NCI-H2081 treated with DMSO at 0.1 percent for 48 hours (cell line): ENCODE measurements at places on chromosomes 11 and 22.

DNA sequence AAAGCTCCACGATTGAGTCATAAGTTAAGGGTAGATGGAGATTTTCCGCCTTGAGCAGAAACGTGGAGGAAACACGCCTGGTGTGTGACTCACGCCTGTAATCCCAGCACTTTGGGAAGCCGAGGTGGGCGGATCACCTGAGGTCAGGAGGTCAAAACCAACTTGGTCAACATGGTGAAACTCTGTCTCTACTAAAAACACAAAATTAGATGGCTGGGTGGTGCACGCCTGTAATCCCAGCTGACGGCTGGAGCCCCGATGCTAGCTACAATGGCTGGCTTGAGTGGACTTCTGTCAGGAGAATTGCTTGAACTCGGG lies 17.3 kb upstream of the DGCR8 start:
- no peak for DNase-seq

- no peak for DNase-seq
Measured at GRCh38 chr11:55658031-55658573, 3.9 kb upstream of the OR4C6 start.

DNA sequence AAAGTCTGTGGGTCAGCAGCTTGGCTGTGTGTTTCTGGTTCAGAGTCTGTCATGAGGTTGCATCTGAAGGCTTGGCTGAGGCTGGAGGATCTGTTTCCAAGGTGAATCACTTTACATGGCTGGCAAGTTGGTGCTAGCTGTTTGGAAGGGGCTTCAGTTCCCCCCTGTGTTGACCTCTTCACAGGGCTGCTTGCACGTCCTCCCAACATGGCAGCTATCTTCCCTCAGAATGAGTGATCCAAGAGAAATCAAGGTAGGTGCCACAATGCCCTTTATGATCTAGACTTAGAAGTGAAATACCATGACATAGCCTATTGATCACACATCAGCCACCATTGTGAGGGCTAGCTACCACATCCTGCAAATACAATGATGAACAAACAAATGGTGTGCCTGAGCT lies 9.9 kb downstream of the APOA4 start:
- no peak for DNase-seq

- no peak for DNase-seq
Measured at GRCh38 chr22:37778370-37779009, 29.2 kb upstream of the GCAT start.

GRCh38 chr22:22870577-22871404 lies 16.8 kb upstream of the IGLL5 start:
- DNase-seq = no peak

- DNase-seq = no peak
Measured at GRCh38 chr22:30182350-30182745, 64.2 kb downstream of the LIF start.

DNA sequence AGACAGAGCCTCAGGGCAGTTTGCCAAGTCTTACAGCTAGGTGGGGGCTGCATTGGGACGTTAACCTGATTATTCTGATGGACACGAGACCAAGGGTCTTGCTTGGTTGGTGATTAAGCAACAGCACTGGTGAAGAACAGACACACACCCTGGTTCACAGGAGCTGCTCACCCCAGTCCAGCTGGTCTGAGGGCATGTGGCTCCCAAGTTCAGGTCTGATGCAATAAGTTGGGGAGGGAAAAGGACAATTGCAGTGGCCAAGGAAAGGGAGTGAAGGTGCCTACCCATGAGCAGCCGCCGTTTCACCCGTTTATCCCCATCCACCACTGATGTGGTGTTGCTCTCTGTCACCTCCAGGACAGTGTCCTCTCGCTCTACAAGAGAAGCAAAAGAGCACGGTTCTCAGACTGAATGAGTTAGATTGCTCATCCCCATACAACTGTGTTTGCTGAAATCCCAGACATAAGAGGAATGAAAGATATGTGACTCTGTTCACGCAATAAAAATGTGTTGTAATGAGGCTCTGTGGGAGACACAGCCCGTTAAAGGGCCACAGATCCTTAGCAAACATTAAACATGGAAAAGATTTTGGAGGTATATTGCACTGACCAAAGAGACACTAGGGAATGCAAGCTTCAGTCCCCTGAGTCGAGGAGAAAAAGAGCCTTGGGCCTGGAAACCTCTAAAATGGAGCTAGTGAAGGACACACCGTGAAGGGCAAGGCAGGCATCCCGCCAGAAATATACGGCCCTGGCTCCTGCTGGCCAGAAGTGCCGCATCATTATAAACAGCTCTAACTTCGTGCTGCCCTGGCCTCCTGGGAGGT lies 25.6 kb downstream of the SCUBE2 start:
- no peak for DNase-seq

DNA sequence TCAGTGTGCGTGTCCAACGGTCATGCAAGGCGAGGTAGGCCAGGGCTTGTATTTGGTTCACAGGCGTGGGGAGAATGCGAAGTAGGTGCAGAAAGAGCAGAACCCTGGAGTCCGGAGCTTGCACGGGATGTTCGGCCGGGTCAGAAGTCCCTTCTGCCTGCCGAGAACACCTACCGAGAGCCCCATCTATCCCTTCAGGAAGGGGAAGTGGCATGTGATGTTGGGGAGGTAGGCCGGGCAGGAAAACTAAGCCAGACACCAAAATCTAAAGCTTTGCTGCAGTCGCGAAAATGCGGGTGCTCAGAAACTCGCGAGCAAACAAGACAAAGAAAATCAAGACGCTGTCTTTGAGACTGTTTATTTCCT lies 435 bp upstream of the TAF6L start:
- DNase-seq = no peak

- no peak for DNase-seq
Measured at GRCh38 chr22:39237318-39238100, 7.3 kb downstream of the PDGFB start.

- DNase-seq = no peak
Measured at GRCh38 chr11:113729456-113729855, 23.3 kb upstream of the TMPRSS5 start.

DNA sequence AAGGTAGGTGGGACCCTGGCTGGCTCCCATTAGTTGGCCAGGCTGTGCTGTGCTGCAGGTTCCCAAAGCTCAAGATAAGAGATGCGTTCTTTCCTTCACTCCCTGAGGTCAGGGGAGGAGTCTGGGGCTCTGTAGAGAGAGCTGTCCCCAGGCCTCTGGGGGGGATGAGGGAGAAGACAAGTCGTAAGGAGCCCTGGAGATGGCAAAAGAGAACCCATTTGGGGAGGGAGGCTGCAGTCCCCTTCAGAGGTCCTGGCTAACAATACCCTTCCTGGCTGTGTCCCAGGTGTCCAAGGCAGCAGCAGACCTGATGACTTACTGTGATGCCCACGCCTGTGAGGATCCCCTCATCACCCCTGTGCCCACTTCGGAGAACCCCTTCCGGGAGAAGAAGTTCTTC lies 916 bp downstream of the GNG3 start:
- no peak for DNase-seq

DNA sequence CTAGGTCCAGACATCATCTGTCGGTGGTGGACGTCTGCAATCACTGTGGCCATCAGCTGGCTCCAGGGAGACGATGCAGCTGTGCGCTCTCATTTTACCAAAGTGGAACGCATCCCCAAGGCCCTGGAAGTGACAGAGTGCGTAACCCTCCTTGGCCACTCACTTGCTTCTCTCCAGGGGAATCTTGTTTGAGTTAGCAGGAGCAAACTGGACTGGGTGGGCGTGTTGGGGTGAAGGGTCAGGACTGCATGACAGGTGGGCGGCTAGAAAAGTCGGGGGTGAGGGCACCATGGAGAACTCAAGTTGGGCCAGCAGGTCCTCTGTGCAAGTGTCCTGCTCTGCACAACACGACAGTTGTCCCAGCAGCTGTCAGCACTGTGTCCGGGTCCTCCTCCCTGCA lies 16.2 kb downstream of the SHISA8 start:
- no peak for DNase-seq

DNA sequence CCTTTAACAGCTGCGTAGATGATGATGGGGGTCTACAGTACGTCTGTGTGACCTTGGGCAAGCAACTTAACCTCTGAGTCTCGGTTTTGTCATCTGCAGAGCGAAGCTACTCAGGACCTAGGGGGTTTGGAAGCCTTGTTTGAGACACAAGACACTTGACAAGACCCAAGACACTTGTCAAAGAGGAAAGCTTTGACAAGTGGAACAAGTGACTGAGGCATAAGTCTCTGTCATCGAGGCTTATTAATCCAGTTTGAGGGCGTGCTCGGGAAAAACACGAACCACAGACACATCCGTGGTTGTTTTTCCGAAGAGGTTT lies 732 bp upstream of the PC start:
- DNase-seq = no peak

GRCh38 chr22:42623756-42624441 lies 9.2 kb upstream of the POLDIP3 start:
- DNase-seq = no peak

DNA sequence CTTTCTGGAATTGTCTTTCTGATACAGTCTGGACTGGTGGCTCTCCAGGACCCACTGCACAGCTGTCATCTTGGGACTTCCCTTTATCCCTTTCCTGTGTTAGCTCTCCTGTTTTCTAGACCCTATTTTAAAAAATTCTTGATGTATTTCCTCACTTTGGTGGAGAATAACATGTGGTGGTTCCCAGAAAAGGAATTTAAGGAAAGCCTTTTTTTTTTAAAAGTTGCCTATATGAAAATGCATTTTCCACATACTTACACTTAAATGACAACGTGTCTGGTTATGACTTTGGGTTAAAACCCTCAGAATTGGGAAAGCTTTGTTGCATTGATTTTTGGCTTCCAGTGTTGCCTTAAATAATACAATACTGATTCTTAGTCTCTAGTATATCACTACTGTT lies 400.7 kb downstream of the TMEM135 start:
- no peak for DNase-seq

- no peak for DNase-seq
Measured at GRCh38 chr11:46918083-46918787, at the start of gene LRP4. TSS of gene LRP4 (minus strand) at chr11:46918550. CDS start at chr11:46918379, 171 bp downstream.

- DNase-seq = no peak
Measured at GRCh38 chr11:19220903-19221724, 19.3 kb upstream of the CSRP3 start.
